ENCODE measurements at places on chromosomes 13 and 19.
A peak's percentile ranks its signal among the peaks of the same experiment; 100 is the strongest.

GRCh38 chr13:32214071-32214470, 101.1 kb downstream of the ZAR1L start:
- DNase-seq: no peak

DNA sequence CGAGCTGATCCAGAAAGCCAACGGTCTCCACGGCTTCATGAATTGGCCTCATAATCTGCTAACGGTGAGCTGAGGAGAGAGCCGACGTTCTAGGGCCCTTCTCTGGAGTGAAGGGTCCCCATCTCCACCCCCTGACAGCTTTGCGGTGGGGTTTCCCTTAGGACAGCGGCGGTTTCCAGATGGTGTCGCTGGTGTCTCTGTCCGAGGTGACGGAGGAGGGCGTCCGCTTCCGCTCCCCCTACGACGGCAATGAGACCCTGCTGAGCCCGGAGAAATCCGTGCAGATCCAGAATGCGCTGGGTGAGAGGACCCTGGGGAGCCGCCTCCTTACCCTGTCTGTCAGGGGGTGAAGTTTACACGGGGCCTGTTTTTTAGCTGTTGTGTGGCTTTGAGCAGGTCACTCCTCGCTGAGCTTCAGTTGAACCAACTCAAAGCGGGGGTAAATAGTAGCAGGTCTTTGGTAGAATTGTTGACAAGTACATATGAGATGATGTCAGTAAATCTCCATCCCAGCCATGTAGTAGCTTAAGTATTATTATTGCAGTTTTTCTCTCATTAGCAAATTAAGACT, 801 bp downstream of the QTRT1 start:
- no peak for DNase-seq

DNA sequence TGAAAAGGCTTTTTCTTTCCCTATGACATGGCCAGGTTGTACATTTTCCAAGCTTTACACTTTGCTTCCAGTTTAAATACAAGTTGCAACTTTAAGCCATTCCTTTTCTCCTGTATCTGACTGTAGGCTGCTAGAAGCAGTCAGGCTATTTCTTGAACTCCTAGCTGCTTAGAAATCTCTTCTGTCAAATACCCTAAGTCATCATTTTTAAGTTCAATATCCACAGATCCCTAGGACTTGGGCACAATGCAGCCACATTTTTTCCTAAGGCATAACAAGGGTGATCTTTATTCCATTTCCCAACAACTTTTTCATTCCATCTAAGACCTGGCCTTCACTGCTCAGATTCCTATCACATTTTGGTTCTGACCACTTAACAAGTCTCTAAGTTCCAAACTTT, 142.7 kb upstream of the TUBA3C start:
- no peak for DNase-seq

- DNase-seq: no peak
These were observed 1.7 kb downstream of the FPR1 start for GRCh38 chr19:51749979-51750378.

DNA sequence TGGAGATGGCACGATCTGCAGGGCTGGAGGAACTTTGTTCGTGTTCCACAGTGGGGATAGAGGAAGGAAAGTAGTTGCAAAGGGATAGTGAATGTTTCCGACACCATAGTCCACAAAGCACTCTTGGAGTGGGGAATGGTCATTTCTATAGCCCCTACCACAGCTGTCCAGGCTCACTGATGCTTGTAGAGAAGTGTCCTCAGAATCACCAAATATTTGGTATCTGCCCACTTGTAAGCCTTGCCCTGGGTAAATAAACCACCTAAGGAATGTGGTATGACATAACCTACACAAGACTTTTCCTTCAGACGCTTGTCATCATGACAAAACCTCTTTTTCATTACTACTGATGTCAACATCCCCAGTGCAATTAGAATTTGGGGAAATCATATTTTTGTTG, 686.5 kb upstream of the ARGLU1 start:
- no peak for DNase-seq

- peak; percentile 12 for DNase-seq
These were observed 13.3 kb upstream of the MISP start for GRCh38 chr19:737591-738093.

DNA sequence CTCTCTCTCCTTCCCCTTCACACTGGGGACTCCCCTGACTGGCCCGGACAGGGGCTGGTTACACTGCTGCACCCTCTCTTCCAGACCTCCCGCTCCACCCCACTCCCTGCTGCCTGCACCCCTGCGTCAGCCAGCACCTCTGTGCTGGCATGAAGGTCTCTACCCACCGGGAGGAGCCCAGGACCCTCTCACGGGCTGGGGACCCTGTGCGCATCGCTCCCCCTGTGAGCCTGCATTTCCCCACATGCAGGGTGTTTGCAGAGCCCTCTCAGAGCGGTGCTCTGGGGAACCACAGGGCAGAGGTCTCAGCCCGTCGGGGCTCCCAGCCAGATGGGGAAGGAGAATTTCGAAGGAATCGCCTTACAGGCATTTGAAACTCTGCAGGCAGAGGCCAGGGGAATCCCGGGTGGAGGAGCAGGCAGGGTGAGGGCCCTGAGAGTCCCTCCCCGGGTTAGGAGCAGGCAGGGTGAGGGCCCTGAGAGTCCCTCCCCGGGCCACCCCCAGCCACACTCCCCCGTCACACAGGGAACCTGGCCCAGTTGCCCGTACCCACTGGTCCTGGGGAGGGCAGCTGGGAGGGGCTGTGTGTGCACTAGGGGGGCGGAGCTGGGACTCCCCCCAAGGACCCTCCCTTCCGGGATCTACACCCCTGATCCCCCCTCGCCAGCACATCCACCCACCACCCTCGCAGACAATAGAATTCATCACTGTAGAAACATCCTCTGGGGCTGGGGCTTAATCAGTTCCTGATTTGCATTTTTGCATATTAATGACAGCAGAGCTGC, 16.3 kb upstream of the TCF3 start:
- peak; percentile 14 for DNase-seq

DNA sequence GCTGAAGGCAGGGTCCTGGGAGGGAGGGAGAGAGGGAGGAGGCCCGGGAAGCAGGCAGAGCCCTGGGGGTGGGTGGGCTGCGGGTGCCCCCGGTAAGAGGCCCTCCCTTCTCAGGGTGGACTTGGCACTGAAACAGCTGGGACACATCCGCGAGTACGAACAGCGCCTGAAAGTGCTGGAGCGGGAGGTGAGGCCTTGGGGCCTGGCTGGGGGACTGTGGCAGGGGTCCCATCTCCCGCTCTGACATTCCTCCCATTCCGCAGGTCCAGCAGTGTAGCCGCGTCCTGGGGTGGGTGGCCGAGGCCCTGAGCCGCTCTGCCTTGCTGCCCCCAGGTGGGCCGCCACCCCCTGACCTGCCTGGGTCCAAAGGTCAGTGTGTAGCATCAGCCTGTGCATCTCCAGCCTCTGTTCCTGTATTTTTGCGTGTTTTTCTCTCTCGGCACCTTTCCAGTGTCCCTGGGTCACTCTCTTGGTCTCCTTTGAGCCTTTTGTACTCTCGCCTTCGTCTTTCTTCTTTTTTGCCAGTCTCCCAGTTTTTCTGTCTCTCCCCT, 53.4 kb downstream of the TRPM4 start:
- DNase-seq: no peak

DNA sequence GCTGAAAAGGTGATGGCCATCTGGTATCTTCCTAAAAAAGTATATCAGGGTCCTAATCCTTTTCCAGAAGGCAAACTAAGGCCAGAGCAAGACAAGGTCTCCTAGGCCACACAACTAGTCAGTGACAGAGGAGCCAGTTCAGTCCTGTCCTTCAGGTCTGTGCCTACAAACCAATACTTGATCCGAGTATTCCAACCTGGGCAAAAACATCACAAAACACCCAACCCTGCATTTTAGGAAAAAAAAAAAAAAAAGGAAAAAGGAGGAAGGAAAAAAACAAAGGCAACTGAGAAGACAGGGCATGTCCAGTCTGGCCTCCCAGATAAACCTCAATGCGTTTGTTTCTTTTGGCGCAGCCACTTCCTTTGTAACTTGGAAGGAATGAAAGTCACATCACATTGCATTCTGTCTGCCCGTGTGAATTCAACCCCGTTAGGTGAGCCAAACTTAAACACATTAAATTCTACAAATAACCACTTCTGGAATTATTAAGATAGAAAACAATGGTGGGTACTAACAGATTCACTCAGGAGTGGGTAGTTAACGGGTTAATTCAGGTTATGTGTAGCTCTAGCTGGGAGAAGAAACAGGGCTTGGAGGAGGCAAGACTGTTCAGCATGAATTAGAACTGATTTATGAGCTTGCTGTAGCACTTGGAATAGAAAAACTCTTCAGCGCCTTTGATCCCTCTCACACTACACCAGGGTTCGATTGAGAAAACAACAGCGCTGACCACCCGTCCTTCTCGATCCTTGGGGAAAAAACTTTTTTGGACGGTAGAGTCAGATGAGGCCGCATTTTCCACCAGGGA, 43.0 kb upstream of the HNRNPA1L2 start:
- DNase-seq: peak; percentile 36

DNA sequence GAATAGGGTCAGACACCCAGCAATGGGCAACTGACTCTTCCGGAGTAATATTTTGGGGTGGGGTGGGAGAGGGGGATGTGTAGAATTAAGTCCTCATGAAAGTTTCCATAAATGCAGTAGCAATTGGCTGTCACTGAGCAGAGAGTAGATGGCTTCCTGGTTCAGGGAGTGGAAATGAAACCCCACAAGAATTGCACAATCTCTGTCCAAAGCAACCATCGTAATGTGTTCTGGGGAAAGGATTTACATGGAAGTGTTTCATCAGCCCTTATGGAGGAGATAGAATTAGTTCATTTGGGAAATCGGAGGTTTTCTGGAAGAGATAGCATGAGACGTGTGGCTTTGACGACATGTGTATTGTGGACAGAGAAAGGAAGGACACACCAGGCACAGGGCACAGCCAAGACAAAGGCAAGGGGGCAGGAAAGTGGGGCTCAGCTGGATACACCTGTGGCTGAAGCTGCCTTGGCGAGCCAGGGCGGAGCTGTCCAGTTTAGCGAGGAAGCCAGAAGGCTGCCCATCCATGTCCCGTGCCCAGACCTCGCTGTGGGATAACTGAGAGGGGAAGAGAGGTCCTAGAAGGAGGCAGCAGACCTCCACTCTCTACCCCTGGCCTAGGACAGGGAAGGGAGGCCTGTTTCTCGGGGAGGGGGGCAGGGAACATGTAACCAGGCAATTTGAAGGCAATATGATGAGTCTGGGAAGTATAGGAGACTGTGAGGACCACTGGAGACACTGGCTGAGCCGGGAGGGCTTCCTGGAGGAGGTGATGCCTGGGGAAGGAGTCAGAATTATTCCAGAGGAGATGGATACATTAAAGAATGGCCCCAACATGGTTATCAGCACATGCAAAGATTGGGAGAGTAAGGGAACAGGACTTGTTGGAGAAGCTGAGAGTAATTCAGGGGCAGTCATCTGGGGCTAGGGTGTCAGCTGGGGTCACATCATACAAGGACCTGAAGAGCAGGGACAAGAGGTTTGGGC, 2.6 kb upstream of the CLEC4G start:
- DNase-seq: no peak
